Caudate nucleus (tissue), 63 donors: ENCODE measurements at places on chromosomes 2 and 18.

DNA sequence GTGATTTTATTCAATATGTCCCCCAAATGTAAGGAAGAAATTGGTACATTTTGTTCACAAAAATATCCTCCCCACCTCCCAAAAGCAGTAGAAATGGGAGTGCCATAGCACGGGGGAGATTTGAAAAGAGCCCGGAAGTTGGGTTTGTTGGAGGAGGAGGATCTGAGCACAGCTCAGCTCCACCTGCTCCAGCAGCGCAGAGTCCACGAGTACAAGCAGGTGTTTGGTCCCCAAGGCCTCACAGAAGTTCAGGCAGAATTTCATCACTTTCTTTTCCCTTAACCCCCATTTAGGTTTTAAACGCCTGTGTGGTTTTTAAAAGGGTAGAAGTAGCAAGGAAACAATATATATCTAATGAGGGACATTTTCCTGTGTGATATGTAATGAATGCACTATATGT, 56.0 kb downstream of the TRAPPC12 start:
- DNase-seq: no peak

DNA sequence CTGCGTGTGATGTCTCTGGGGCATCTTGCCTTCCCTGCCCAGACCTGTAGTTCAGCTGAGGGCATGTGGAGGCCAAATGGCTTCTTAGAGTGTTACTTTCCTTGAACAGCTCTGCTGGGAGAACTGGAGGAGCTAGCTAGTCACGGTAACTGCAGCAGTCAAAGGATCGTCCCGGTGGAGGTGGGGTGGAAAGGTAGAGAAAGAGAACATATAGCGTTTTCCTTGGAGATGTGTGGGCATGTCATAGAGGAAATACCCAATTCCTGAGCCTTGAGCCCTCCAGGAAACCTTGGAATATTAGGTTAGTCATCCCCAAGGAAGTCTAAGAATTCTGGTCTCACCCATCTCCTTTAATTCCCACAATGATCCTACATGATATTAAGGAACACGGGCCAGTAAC, 33.5 kb upstream of the IL37 start:
- DNase-seq: no peak

GRCh38 chr2:181995289-181995688, 9.6 kb downstream of the PPP1R1C start:
- DNase-seq: no peak

- no peak for DNase-seq
These were observed 106.6 kb upstream of the MYCN start for GRCh38 chr2:15833731-15834130.

DNA sequence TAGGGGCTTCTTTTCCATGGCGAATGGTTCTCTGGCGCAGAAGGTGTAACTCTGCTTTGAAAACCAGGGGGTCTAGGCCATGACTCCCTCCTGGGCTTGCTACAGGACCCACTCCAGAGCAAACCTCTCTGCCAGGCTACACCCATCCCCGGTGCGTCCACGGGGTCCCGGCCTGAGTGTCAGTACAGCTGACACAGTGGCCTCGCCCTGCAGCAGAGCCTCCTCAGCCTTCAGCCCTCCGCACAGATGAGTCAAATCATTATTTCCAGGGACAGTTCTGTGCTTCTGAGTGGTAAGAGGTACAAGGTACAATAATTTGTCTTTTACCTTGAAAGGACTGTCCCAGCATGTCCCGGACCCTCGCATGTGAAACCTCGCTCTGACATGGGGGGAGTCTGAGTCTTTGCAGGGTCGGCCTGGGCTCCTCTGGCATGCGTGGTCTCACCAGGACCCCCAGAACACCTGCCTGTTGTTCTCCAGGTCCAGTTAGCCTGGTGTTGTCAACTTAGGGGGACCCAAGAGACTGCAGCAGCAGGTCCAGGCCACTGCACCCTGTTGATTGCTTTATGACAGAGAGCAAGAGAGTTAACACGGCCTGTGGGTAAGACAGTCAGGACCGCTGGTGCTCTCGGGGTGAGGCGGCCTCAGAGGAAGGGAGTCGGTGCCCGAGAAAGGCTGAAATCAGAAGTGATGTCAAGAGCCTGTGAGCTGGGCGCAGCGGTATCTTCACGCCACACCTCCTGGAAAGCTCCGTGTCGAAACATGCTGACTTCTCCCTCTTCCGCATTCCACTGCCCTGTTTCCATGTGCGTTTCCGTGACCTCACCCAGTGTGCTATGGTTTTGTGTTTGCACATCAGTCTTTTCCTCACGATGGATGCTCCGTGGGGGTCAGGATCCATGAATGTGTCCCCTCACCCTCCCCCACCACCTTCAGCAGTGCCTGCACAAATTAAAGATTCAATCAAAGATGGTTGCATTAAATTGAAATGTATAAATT, 340.1 kb downstream of the EIPR1 start:
- no peak for DNase-seq

GRCh38 chr2:7517851-7518250, 600.6 kb downstream of the RNF144A start:
- DNase-seq: no peak

DNA sequence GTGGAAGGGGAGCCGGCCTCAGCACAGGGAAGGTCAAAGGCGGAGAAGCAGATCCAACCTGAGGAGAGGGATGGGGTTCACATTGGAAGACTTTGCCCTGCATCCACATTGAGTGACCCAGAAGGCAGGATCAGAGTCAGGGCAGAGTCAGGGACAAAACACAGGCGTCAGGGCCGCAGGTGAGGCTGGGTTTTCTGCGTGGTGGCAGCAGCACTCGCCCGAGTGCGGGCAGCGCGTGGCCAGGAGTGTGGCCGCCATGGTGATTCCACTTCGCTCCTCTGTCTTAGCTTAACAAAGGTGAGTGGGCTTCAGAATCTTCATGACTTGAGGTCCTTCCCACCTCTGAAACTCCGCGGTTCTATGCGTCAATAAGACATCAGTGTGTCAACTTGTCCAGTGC, 476.9 kb upstream of the SMIM21 start:
- DNase-seq: no peak

- DNase-seq: no peak
These were observed 30.6 kb upstream of the CREB1 start for GRCh38 chr2:207499114-207499513.

- no peak for DNase-seq
These were observed 8.9 kb upstream of the FAP start for GRCh38 chr2:162252153-162252552.

DNA sequence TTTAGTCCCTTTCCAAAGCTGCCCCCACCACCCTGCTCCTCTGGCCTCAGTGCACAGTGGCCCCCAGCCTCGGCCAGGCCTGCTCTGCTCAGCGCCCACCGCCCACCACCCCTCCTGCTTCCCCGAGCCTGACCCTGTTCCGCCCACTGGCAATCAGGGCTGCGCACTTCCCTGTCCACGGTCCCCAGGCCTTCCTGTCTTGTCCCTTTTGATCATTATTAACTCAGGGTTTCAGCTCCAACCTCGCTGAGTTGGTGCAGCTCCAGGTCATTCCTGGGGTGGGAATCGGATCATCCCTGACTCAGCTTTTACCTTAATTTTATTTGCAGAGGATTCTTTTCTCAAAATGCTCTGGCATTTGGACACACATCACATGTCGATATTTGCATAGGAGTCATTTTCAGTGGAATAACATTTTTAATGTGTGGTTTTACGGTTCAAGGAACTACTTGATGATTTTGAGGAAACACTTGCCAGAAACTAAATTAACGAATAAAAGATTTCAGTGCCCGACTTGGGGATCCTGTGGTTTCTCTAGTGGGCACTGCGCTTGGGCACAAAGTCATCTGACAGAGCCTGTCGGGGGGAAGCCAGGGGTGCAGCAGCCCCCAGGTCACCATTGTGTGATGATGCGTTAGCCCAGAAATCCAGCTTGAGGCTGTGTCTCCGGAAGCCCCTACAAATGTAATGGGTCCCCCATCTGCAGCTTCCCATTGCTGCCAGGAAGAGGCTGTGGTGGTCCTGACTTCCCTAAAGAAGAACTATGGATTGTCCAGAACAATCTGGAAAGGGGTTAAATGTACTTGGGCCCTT, 1.0 kb upstream of the ESPNL start:
- no peak for DNase-seq

GRCh38 chr2:74416778-74417177, 4.6 kb downstream of the C2orf81 start:
- DNase-seq: no peak

- DNase-seq: no peak
These were observed 182.7 kb downstream of the EPHA4 start for GRCh38 chr2:221389421-221389820.

DNA sequence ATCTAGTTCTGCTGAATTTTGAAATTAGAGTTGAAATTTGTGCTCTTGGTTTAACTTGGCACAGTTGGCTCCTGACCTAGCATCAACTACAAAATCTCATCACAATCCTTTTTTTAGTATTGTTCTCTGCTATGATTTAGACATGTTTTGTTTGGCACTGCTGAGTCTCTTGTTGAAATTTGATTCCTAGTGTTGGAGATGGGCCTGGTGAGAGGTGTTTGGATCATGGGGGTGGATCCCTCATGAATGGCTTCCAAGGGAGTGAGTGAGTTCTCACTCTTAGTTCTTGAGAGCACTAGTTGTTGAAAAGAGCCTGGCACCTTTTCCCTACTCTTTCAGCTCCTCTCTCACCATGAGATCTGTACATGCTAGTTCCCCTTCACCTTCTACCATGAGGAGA, 605.6 kb upstream of the SLC39A10 start:
- DNase-seq: no peak

GRCh38 chr2:239917957-239918481, 107.1 kb downstream of the NDUFA10 start:
- DNase-seq: no peak

DNA sequence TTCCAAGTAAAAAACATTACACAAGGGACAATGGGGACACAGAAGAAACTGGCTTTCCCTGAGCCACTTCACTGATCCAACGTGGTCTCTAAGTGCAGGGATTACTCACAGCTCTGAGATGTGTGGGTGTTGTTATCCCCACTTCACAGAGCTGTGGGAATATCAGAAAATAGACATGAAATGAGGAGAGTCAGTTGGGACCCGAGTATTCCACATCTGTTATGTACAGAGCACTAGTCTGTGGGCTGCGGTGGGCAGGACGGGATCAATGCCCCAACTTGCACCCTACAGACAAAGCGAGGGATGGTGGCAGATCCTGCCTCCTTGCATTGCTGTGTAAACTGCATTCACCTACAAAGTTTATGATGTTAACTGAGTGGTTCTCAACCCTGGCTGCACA, 11.7 kb downstream of the LAMA1 start:
- DNase-seq: no peak

GRCh38 chr18:64380117-64380516, 231.2 kb upstream of the LINC00305 start:
- DNase-seq: no peak
